Stimulated activated CD8-positive, alpha-beta memory T cell treated with anti-CD3 and anti-CD28 coated beads, Interleukin-4, amount 100 ng/mL, for 1 hour (primary cell): ENCODE measurements at places on chromosomes 11 and 22.

GRCh38 chr22:17198170-17199002, 20.8 kb downstream of the ADA2 start:
- DNase-seq, result no peak

DNA sequence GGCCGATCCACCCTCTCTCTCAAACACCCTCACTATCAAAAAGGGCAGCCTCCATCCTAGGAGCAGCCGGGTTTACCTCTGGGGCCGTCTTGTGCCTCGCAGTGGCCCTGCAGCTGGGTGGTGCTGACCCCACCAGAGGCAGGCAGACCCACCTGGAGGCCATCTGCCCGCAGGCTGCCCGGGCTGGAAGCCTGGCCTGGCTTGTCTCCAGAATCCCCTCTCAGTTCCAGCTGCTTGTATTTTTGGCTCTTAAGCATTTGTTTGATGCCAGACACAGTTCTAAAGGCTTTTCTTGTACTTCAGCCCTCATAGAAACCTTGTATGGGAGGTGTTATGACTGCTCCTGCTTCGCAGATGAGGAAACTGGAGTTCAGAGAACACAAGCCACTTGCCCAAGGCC, 4.2 kb upstream of the NFAM1 start:
- no peak for DNase-seq

- DNase-seq, result no peak
Measured at GRCh38 chr22:26674211-26675190, 17.1 kb downstream of the MIAT start.

- no peak for DNase-seq
Measured at GRCh38 chr11:134544095-134544815, 132.2 kb upstream of the B3GAT1 start.

DNA sequence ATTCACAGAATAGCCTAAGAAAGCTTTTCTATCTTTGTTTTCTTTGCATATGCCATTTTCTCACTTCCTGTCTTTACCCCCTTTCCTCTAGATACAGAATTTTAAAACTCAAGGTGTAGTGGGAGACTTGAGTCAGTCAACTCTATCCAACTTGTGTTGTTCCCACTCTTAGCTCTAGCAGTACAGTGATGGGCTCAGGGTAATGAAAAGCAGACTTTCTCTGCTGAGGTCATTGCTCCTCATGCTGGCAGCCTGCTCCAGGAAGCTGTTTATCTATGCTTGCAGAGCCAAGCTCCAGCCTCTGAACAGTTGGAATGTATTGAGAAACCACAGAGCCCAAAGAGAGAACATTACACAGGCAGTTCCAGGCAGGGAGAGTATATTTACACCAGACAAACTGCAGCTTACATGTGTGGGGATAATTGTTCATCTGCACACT, 68.1 kb downstream of the CSTPP1 start:
- no peak for DNase-seq

DNA sequence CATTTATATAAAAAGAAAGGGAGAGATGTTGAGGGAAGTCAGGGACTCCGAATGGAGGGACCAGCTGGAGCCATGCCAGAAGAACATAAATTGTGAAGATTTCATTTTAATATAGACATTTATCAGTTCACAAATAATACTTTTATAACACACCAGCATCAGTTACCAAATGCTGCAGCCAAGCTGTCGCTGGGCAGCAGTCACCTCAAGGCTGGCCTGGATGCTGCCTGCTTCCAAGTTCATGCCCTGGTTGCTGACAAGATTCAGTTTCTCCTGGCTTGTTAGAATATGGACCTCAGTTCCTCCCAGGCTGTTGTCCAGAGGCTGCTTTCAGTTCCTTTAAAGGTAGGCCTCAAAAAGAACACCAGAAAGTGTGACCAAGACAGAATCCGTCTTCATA, 30.8 kb upstream of the ALDH3B2 start:
- no peak for DNase-seq
